ENCODE measurements at places on chromosomes 11 and 22. TPM values are rescaled to one million over a fixed set of nuclear protein-coding genes. Genes with fewer than 3 reads are reported as not detected.

The PKDREJ gene
- polyA plus RNA-seq = 0.02 TPM

The UBQLNL gene
- 1.5 TPM for polyA plus RNA-seq

The OR5B21 gene
- polyA plus RNA-seq = not detected

The MCAM gene
- 54.4 TPM for polyA plus RNA-seq

The MRGPRX4 gene
- polyA plus RNA-seq = 0.07 TPM

The DEFB131B gene
- polyA plus RNA-seq = not detected

The CLDN5 gene
- 112 TPM for polyA plus RNA-seq

The SCUBE1 gene
- polyA plus RNA-seq = 0.30 TPM

The SMPD1 gene
- 68.8 TPM for polyA plus RNA-seq

The CECR2 gene
- 0.27 TPM for polyA plus RNA-seq

The CELSR1 gene
- 9.4 TPM for polyA plus RNA-seq

The CLMP gene
- polyA plus RNA-seq = 1.1 TPM

The RTN4RL2 gene
- polyA plus RNA-seq = 1.4 TPM

The KLHL35 gene
- polyA plus RNA-seq = 1.0 TPM

The BTBD18 gene
- 0.02 TPM for polyA plus RNA-seq

The CERK gene
- polyA plus RNA-seq = 47.1 TPM

The TSGA10IP gene
- 0.05 TPM for polyA plus RNA-seq

The LMO1 gene
- 0.32 TPM for polyA plus RNA-seq

The ADORA2A gene
- polyA plus RNA-seq = 21.8 TPM

The MMP10 gene
- polyA plus RNA-seq = 23.8 TPM

The NPTXR gene
- polyA plus RNA-seq = 1.3 TPM

The GRK3 gene
- 8.4 TPM for polyA plus RNA-seq

The HSPB2 gene
- 2.4 TPM for polyA plus RNA-seq

The FAM180B gene
- 0.09 TPM for polyA plus RNA-seq

The IL17REL gene
- 2.4 TPM for polyA plus RNA-seq

The CREB3L1 gene
- 2.2 TPM for polyA plus RNA-seq

The THOC5 gene
- polyA plus RNA-seq = 15.8 TPM

The P2RY2 gene
- 0.75 TPM for polyA plus RNA-seq

The TENM4 gene
- 1.0 TPM for polyA plus RNA-seq

The AIFM3 gene
- 3.3 TPM for polyA plus RNA-seq

The KRTAP5-8 gene
- 0.25 TPM for polyA plus RNA-seq

The CHEK1 gene
- polyA plus RNA-seq = 3.8 TPM

The GPR83 gene
- 0.23 TPM for polyA plus RNA-seq

The TRIM66 gene
- polyA plus RNA-seq = 2.7 TPM

The ELMOD1 gene
- polyA plus RNA-seq = 0.34 TPM
